Mucosa of gallbladder (tissue), 1 donor: ENCODE measurements at places on chromosomes 6 and 20.
A peak's percentile ranks its signal among the peaks of the same experiment; 100 is the strongest.

DNA sequence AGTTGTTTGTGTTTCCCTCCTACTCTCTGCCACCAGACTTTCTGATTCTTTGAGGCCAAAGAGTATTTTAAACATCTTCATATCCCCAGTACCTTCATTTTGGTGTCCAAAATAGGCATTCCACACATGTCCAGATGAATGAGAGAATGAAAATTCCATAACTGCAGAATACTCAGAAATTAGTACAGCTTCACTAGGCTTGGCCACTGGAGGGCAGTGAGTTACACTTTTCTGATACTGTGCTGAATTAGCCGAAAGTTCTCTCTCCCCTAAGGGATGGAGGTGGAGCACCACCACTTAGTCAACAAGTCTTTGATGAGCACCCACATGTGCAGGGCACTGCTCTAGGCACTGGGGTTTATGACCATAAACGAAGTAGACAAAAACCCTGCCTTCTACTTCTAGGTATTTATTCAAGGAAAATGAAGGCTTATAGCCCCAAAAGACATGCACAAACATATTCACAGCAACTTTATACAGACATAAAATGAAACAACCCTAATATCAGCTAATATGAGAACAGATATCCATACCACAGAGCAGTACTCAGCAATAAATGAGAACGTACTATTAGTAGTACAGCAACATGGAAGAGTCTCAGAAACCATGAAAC is 46.1 kb upstream of the TMEM217 start:
- no peak for DNase-seq

- DNase-seq = no peak
Measured at GRCh38 chr6:108180776-108181175, 15.0 kb downstream of the NR2E1 start.

GRCh38 chr20:53162251-53162835 is 190.2 kb downstream of the TSHZ2 start:
- DNase-seq = peak; percentile 76

DNA sequence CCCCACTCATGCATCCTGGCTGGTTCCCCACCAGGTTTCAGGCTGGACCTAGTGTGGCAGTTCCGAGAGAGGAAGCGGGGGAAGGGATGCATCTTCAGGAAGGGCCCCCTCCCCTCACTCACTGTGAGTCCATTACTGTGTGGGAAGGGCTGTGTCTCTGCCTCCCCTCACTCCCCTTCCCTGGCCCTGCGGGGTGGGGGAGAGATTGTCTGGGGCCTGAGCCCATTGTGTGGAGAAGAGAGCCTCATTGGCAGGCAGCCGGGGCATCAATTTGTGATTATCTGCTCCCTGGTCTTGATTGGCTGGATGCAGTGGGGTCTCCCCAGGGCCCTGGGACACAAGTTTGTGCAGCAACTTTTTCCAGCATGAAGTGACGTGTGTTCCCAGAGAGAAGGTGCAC is 4.1 kb upstream of the MYT1 start:
- DNase-seq = no peak

GRCh38 chr20:24501764-24502556 is 32.5 kb downstream of the SYNDIG1 start:
- DNase-seq = peak; percentile 65

DNA sequence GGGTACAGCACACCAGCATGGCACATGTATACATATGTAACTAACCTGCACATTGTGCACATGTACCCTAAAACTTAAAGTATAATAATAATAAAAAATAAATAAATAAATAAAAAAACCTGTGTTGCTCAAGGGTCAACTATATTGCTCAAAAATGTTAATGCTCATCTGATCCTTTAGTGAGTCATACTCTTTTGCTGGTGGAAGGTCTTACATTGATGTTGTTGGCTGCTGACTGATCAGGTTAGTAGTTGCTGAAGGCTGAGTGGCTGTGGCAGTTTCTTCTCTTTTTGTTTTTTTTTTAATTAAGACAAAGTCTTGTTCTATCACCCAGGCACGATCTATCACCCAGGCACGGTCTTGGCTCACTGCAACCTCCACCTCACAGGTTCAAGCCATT is 29.6 kb upstream of the SMIM26 start:
- no peak for DNase-seq

DNA sequence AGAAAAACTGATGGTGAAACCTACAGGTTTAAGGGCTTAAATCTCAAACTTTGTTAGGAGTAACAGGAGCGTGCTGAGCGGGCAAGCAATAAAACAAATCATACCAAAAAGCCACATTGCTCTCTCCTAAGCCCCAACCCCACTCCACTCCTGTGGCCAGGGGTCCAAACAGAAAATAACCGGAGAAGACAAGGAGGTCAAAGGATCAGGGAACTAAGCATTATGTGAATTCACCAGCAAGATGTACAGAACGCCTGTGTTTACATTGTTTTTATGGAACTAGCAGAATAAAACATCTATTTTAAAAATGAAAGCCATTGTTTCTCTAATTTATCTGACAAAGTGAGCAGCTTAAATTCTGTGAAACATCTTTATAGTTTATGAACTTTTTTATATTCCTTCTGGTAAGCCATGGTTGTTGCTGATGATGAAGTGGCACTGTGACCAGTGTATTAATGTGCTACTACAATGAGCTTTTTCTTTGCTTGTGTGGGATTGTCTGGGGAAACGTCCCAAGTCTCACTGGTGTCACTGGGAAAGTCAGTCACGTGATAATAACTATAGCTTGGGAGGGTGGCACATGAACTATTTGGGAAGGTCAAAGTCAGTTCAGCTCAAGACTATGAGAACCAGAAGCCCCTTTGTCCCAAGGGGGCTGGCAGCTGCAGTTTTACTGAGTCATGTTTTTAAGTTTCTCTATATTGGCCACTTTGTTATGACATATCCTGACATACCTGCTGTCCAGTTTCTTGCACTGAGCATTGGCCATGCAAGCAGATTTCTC is 9.8 kb downstream of the FAM210B start:
- no peak for DNase-seq
